K562 (cell line): ENCODE measurements at places on chromosomes 12 and 14. TPM values are rescaled to one million over a fixed set of nuclear protein-coding genes. Genes with fewer than 3 reads are reported as not detected.
A peak's percentile ranks its signal among the peaks of the same experiment; 100 is the strongest.

- H3K4me1 ChIP-seq, result no peaks in the 10 kb centered on the region
- H3K4me3 ChIP-seq, result no peak overlapping the region
- H3K27me3 ChIP-seq, result no peaks in the 10 kb centered on the region; the same call in 1 of the 2 replicates
- no peak overlapping the region for H3K27ac ChIP-seq
- no peak for DNase-seq
These were observed 38.1 kb upstream of the PTCSC3 start for GRCh38 chr14:36214476-36215216.

- H3K4me3 ChIP-seq, result no peak overlapping the region
- no peaks in the 10 kb centered on the region for H3K4me1 ChIP-seq
- H3K36me3 ChIP-seq, result no peaks in the 10 kb centered on the region
- no peak for DNase-seq
These were observed 191.2 kb upstream of the PLXNC1 start for GRCh38 chr12:93957168-93957567.

DNA sequence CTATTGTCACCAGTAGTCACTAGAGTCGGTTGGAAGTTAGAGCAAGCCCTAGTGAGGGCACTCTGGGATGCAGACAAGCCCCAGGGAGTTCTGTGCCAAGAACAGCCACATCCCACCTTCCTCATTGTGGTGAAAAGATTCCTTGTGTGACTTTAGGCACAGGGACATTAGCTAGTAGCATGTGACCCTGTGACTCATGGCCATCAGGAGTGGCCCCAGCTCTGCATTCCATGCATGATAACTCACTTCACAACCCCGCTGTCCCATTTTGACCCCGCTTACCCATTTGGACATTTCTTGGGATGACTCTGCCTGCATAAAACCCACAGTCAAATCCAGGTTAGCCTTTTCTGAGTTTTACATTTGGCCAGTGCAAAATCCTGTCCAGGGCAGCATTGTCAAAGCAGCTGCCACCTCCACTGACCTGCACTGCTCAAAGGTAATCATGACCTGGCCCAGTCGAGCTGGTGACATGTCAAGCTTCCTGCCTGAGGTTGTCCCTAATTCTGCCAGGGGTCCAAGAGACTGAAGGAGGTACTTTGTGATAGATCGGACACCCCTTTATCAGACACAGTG, 430.5 kb downstream of the DPF3 start:
- no peaks in the 10 kb centered on the region for H3K27me3 ChIP-seq
- H3K4me1 ChIP-seq, result no peaks in the 10 kb centered on the region
- no peak overlapping the region for H3K27ac ChIP-seq
- no peak overlapping the region for H3K4me3 ChIP-seq
- no peaks in the 10 kb centered on the region for H3K36me3 ChIP-seq

- no peaks in the 10 kb centered on the region for H3K4me1 ChIP-seq
- H3K27ac ChIP-seq, result no peak overlapping the region
- no peak overlapping the region for H3K4me3 ChIP-seq
- DNase-seq, result no peak
- no peaks in the 10 kb centered on the region for H3K36me3 ChIP-seq
- H3K27me3 ChIP-seq, result peaks cover 29% of the 10 kb centered on the region; the same call in 2 of the 3 replicates
These were observed 104.7 kb downstream of the ZNF664 start for GRCh38 chr12:124077701-124078100.

DNA sequence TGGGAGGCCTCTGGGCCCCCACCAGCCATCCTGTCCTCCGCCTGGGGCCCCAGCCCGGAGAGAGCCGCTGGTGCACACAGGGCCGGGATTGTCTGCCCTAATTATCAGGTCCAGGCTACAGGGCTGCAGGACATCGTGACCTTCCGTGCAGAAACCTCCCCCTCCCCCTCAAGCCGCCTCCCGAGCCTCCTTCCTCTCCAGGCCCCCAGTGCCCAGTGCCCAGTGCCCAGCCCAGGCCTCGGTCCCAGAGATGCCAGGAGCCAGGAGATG, 729 bp upstream of the GAPDH start:
- H3K36me3 ChIP-seq, result peaks cover 75% of the 10 kb centered on the region
- H3K4me1 ChIP-seq, result peaks cover 25% of the 10 kb centered on the region; the same call in 2 of the 3 replicates
- H3K27ac ChIP-seq, result peak overlapping the region; percentile 87
- DNase-seq, result no peak
- peak overlapping the region; percentile 84 for H3K4me3 ChIP-seq
- no peaks in the 10 kb centered on the region for H3K27me3 ChIP-seq

DNA sequence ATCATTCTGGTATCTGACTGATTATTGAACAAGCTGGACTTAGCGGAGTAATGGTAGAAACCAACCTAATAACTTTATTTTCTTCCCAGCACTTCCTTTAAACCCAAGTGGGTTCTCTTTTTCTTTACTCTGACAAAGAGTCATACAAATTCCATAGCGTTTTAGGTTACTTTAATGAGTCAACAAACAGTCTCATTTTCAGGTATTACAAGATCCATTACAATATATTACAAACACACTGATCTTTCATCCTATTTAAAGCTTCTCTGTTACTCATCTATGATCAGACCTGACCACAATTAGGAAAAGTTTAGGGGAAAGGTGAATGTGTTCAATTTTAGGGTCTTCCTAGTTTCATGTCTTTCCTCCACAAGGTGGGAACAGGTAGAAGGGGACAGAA, 39.4 kb upstream of the PTPRQ start:
- no peak for DNase-seq
- no peaks in the 10 kb centered on the region for H3K36me3 ChIP-seq
- H3K27me3 ChIP-seq, result no peaks in the 10 kb centered on the region
- H3K4me1 ChIP-seq, result no peaks in the 10 kb centered on the region
- no peak overlapping the region for H3K27ac ChIP-seq

DNA sequence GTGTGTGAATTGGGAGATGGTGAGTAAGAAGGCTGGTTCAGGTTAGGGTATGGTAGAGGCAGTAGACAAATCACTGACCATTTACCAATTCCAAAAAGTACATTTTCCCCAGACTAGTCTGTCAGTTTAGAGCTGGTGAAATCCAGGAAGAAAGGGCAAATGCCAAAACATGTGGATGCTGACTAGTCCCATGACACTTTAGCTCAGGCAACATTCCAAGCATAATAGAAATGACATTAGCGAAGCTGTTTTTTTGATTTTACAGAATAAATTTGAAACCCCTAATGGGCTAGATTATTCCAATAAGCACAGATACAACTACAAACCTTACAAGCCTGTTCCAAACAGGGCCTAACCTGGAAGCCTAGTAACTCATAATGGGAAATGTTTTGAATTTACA, 884.2 kb downstream of the FLRT2 start:
- H3K27ac ChIP-seq, result no peak overlapping the region
- no peaks in the 10 kb centered on the region for H3K36me3 ChIP-seq
- H3K4me1 ChIP-seq, result no peaks in the 10 kb centered on the region
- H3K27me3 ChIP-seq, result no peaks in the 10 kb centered on the region

- H3K4me3 ChIP-seq, result no peak overlapping the region
- no peak overlapping the region for H3K27ac ChIP-seq
- peaks cover 11% of the 10 kb centered on the region for H3K4me1 ChIP-seq
These were observed 93.6 kb downstream of the PELI2 start for GRCh38 chr14:56211844-56212243.

DNA sequence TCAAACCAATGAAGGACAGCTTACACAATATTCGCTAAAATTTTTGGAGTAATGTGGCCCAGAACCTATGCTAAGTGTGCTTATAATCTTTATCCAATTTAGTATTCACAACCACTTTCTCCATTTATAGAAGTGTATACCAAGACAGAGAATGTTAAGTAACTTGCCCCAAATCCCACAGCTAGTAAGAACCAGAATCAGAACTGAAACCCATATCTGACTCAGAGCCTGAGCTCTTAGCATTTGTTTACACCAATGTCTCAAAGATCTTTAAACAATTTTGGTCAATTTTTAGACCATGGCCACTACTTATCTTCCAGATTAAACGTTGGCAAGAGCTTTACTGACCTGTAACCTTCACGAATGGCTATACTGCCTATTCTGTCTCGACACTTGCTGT, 53.0 kb downstream of the PAPLN start:
- no peak overlapping the region for H3K4me3 ChIP-seq
- H3K27me3 ChIP-seq, result no peaks in the 10 kb centered on the region
- H3K27ac ChIP-seq, result no peak overlapping the region
- DNase-seq, result no peak
- H3K36me3 ChIP-seq, result peaks cover 22% of the 10 kb centered on the region; the same call in 1 of the 3 replicates

DNA sequence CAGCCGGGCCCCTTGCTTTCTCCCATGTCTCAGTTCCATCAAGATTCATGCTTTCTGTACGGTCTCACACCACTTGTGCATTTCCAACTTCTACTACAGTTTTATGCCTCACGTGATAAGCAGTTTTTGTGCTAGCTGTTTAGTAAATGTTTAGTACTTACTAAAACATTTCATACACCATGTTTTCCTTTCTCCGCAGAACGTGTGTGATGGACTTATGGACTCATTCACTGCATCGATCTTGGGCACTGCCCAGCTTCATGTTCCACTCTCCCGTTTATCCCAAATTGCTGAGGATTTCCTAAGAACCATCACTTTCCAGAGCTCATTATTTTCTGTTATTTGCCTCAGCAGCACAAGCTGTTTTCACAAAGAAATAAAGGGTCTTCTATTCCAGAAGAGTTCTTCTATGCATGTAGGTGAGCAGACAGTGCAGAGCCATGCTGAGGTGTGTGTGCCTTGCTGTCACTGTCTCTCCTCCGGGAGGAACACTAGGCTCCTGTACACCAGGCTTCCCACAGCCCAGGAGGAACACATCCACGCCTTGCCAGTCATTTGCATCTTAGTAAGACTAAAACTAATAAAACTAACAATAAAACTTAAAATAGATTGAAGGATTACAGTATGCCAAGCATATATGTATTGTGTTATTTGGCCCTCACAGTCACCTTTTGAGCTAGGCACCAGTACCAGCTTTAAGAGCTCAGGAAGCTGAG, 90.3 kb upstream of the EEA1 start:
- DNase-seq, result no peak
- peak overlapping the region; percentile 63 for H3K27ac ChIP-seq
- no peak overlapping the region for H3K4me3 ChIP-seq

GRCh38 chr12:98653866-98654493, 8.9 kb downstream of the APAF1 start:
- DNase-seq, result peak; percentile 23
- H3K36me3 ChIP-seq, result peaks cover 20% of the 10 kb centered on the region; the same call in 2 of the 3 replicates
- H3K4me1 ChIP-seq, result peaks cover 12% of the 10 kb centered on the region; the same call in 2 of the 3 replicates
- H3K4me3 ChIP-seq, result no peak overlapping the region
- no peak overlapping the region for H3K27ac ChIP-seq

- DNase-seq, result no peak
- no peak overlapping the region for H3K27ac ChIP-seq
- peaks cover 20% of the 10 kb centered on the region; the same call in 2 of the 3 replicates for H3K4me1 ChIP-seq
- H3K4me3 ChIP-seq, result no peak overlapping the region
These were observed 3.5 kb downstream of the TAC3 start for GRCh38 chr12:57012600-57013465.

DNA sequence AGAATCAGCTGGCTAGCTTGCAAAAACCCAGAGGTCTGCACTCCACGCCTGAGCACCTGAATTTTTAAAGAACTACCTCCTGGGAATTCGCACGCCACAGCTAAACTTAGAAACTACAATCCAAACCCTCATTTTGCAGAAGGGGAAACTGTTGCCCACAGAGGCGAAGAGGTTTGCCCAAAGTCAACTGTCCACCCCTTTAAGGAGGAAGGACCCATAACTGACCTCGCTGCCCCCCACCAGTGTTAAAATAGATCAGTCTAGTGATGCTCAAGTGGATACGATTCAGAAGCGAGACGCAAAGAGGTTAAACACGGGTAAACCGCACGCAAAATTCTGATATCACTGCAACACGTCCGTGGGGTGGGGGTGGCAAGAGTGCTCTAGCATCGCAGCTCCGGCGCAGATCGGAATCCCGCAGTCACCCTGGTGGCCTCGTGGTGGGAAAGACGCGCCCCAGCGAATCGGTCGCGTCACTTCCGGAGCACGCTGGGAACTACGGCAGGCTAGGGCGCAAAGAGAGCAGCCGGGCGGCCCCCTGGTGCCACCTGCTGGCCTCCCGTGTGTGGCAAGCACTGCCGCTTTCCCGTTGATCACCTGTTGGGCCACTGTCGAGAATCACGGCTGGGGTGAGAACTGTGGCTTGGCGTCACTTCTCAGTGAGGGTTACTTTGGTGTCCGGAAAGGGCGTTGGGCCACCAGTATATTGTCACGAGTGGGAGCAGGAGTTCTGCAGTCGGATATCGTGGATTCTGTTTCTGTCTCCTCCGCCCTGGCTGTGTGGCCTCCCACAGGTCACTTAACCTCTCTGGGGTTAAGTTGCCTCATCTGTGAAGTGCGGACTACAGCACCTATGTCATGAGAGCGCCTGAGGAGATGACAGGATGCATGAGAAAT, at the start of gene ALKBH2:
Gene ALKBH2, minus strand, starts transcription at position 451 of the 897 bp plus-strand sequence. CDS start 686 bp downstream, outside the sequence.
- peak within 1 kb of the TSS; percentile 47 for H3K4me3 ChIP-seq
- peaks cover 35% of the 10 kb centered on the region for H3K36me3 ChIP-seq
- peak within 1 kb of the TSS; percentile 75 for H3K27ac ChIP-seq
- DNase-seq, result peak; percentile 88
- no peaks in the 10 kb centered on the region for H3K27me3 ChIP-seq
- H3K4me1 ChIP-seq, result peaks cover 41% of the 10 kb centered on the region

GRCh38 chr12:13376610-13377373, 180.3 kb downstream of the EMP1 start:
- H3K4me3 ChIP-seq, result no peak overlapping the region
- H3K27me3 ChIP-seq, result no peaks in the 10 kb centered on the region
- no peak overlapping the region for H3K27ac ChIP-seq
- H3K36me3 ChIP-seq, result no peaks in the 10 kb centered on the region
- H3K4me1 ChIP-seq, result no peaks in the 10 kb centered on the region

DNA sequence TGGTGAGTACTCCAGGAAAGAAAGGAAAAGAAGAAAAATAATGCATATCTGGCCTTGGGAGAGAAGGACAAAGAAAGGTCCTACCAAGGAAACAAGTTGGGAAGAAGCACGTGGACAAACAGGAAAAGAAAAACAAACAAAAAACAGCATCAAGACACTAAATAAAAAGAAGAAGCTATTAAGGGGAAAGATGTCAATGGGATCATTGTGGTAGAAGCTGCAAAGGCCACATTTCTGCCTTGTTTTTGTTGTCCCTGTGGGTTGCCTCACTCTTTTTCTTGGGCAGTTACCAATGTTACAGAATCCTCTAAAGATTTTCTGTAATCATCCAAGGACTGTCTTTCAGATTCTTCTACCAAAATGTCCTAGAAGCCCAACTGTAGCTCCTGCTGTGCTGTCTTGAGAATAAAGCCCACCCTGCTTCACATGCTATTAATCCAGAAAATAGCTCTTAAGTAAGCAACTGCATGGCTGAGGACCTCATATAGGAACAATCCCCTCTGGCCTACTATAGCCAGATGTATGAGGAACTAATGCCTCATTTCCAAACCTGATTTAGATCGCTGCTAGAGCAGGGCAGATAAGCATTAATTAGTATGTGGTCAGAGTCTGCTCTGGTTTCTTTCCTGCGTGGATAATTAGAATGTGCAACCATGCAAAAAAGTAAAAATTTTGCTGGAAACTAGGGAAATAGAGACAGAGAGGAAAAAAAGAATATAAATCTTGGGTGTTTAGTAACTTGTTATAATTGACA, 10.2 kb upstream of the CPNE8 start:
- DNase-seq, result no peak
- H3K4me1 ChIP-seq, result no peaks in the 10 kb centered on the region
- no peaks in the 10 kb centered on the region for H3K27me3 ChIP-seq
- no peak overlapping the region for H3K27ac ChIP-seq
- no peaks in the 10 kb centered on the region for H3K36me3 ChIP-seq

- H3K36me3 ChIP-seq, result no peaks in the 10 kb centered on the region
- no peaks in the 10 kb centered on the region for H3K4me1 ChIP-seq
- H3K27ac ChIP-seq, result no peak overlapping the region
- DNase-seq, result no peak
These were observed 37.5 kb downstream of the SLC38A4 start for GRCh38 chr12:46788072-46788887.

BHLHE41 gene
- total RNA-seq, result 0.45 TPM in 1 of 2 replicates, not detected in the other

PRPH gene
- 0.81 and 1.6 TPM in 2 replicates for total RNA-seq

SRSF9 gene
- 280 and 286 TPM in 2 replicates for total RNA-seq

SLC16A7 gene
- 0.18 TPM in 2 replicates for total RNA-seq

ITFG2 gene
- total RNA-seq, result 18.2 and 20.0 TPM in 2 replicates

COX8C gene
- not detected in 2 replicates for total RNA-seq

CLEC14A gene
- total RNA-seq, result not detected in 2 replicates

MYF5 gene
- not detected in 2 replicates for total RNA-seq

LRRC43 gene
- total RNA-seq, result not detected in 2 replicates

BCL2L14 gene
- total RNA-seq, result not detected in 2 replicates
